ENCODE measurements at places on chromosomes 1 and 21. TPM values are rescaled to one million over a fixed set of nuclear protein-coding genes. Genes with fewer than 3 reads are reported as not detected.

- no peaks in the 10 kb centered on the region for H3K27me3 ChIP-seq
- peaks cover 33% of the 10 kb centered on the region for H3K4me1 ChIP-seq
- H3K4me3 ChIP-seq: no peak overlapping the region
- DNase-seq: no peak
- peak overlapping the region; percentile 94 for H3K27ac ChIP-seq
Measured at GRCh38 chr1:36151845-36152203, 2.5 kb upstream of the TRAPPC3 start.

The ATP1A4 gene
- not detected for total RNA-seq

The NBPF6 gene
- 0.33 TPM for total RNA-seq

DNA sequence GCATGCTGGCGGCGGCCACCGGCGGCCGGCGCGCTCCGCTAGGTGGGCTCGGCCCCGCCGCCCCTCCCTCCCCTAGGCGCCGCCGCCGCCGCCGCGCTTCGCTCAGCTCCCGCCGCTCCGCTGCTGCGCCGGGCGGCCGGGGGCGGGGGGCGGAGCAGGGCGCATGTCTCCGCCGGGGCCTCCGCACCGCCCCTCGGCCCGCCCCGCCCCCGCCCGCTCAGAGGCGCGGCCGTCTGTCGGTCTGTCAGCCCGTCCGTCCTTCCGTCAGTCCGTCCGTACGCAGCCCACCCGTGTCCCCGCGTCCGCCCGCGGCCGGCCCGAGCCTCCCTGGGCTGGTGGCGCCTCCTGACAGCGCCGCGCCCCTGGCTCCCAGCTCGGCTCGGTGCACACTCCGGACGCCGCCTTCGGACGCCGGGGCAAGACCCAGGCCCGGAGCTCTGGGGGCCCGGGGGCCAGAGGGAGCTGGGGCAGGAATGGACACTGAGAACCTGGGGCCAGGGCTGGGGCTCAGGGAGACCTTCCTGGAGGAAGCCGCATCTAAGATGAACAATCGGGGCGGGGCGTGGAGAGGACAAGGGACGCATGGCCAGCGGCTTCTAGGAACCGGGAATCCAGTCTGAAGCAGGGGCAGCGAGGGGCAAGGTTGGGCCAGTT lies at the start of gene GPR153:
Gene GPR153, minus strand, starts transcription at position 138 of the 654 bp plus-strand sequence. CDS start 6,193 bp downstream, outside the sequence.
- H3K27ac ChIP-seq: peak within 1 kb of the TSS; percentile 21
- no peaks in the 10 kb centered on the region for H3K4me1 ChIP-seq
- no peak for DNase-seq
- no peaks in the 10 kb centered on the region for H3K27me3 ChIP-seq
- peak within 1 kb of the TSS; percentile 64 for H3K4me3 ChIP-seq
- no peaks in the 10 kb centered on the region for H3K36me3 ChIP-seq

DNA sequence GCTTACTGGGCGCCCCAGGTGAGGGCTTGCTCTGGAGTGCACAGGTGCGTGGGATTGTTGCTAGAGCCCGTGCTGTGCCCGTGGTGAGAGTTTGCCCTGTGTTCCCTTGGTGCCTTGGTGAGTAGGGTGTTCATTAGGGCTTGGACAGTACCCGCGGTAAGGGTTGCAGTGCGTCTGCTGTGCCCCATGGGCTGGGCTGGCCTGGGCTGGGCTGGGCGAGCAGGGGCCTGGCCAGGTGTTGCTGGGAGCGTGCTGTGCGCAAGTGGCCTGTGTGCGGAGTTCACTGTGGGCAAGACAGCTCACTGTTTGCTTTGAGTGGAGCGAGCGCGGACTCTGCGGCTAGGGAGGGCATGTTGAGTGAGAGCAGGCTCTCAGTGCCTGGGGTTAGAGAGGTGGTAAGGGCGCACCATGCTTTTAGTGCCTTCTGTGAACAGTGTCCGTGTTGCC lies 725 bp downstream of the CR1L start:
- no peaks in the 10 kb centered on the region for H3K4me1 ChIP-seq
- H3K36me3 ChIP-seq: no peaks in the 10 kb centered on the region
- no peak for DNase-seq
- H3K27ac ChIP-seq: no peak overlapping the region
- H3K27me3 ChIP-seq: no peaks in the 10 kb centered on the region

DNA sequence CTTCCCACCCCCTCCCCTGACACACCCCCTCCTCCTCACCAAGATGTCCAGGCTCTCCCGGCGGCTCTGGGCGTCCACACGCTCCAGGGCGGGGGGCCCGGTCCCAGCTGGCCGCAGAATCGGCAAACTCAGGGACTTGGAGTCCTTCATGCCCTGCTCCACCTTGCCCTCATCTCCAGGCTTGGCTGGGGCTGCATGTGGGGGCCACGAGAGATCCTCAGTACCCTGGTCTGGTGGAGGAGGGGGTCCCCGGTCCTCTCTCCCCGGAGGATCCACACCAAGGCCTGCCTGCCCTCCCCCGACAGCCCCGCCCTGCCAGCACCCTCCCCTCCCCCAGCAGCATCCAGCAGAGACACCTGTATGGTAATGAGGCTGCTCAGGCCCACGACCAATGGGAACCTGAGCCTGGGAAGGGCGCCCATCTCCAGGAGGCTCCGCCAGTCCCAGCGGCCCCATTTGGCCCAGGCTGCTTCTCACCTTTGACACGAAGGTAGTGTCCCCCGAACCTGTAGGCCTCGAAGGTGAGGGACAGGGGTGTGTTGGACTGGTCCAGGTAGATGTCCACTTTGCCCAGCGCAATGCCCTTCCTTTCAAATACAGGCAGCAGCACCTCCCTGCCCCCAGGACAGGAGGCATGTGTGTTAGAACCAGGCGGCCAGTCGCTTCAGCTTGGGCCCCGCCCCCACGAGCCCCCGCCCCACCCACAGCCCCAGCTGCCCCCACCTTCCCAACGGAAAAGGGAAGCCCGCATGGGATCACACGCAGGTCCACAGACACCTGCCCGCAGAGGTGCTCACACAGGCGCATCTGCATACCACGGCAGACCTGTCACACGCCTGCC lies 8.2 kb upstream of the TNFRSF25 start:
- DNase-seq: no peak
- no peak overlapping the region for H3K27ac ChIP-seq
- no peaks in the 10 kb centered on the region for H3K4me1 ChIP-seq

The CCDC30 gene
- 14.0 TPM for total RNA-seq

DNA sequence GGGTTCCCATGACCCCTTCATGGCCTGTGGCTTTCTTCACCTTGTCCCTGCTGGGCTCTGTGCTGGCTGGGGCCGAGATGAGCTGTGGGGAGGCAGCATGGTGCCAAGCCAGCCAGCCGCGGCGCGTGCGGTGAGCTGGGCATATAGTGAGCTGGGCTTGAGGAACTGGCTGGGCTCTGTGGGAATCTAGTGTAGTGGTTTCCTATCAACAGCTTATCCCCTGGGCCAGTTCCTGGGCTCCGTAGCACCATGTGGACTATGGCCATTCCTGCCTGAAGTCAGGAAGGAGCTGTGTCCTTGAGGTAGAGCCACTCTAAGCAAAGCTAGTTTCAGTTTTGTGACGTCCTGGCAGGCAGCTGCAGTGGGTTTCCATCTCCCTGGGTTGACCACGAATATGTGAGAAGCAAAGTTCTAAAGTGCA lies 1.8 kb downstream of the NCMAP start:
- no peak overlapping the region for H3K27ac ChIP-seq
- H3K4me1 ChIP-seq: no peaks in the 10 kb centered on the region
- no peak for DNase-seq
- H3K27me3 ChIP-seq: no peaks in the 10 kb centered on the region
- no peaks in the 10 kb centered on the region for H3K36me3 ChIP-seq
- H3K4me3 ChIP-seq: no peak overlapping the region

DNA sequence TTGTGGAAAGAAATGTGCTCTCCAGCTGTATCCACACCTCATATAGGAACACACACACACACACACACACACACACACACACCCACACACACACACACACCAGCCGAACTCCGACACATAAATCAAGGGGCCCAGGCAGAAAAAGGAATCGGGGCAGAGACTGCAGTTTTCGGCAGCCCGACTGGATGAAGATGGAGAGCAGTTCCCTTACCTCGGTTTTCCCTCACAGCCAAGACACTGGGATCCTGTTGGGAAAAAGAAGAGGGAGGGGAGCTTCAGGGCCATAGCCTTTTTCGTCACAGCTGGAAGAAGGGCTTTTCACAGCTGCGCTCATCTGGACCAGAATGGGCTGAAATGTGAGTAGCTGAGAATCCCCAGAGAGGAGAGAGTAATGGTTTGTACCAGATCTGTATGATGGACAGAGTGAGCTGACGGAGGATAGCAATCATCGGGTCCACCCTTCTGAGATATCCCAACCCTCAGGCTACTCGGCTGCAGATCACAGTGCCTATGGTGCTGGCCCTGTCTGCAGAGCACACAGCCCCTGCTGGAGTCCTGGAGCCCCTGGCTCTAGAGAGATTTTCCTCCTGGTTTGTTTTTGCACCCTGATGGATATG lies 37.7 kb downstream of the PIK3C2B start:
- H3K27me3 ChIP-seq: no peaks in the 10 kb centered on the region
- H3K4me3 ChIP-seq: no peak overlapping the region
- DNase-seq: no peak
- no peaks in the 10 kb centered on the region for H3K4me1 ChIP-seq

GRCh38 chr1:86277936-86278335 lies 118.2 kb downstream of the ODF2L start:
- no peaks in the 10 kb centered on the region for H3K27me3 ChIP-seq
- DNase-seq: no peak
- no peaks in the 10 kb centered on the region for H3K4me1 ChIP-seq
- no peak overlapping the region for H3K27ac ChIP-seq
- no peaks in the 10 kb centered on the region for H3K36me3 ChIP-seq

DNA sequence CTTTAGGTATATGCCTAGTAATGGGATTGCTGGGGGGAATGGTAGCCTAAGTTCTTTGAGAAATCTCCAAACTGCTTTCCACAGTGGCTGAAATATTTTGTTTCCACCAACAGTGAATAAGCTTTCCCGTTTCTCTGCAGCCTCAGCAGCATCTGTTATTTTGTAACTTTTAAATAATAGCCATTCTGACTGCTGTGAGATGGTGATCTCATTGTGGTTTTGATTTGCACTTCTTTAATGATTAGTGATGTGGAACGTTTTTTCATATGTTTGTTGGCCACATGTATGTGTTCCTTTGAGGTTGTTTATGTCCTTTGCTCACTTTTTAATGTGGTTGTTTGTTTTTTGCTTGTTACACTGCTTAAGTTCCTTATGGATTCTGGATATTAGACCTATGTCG lies 237.4 kb downstream of the CENPF start:
- H3K36me3 ChIP-seq: no peaks in the 10 kb centered on the region
- H3K4me1 ChIP-seq: no peaks in the 10 kb centered on the region
- DNase-seq: no peak

The RGS16 gene
- total RNA-seq: 6.3 TPM

- no peaks in the 10 kb centered on the region for H3K4me1 ChIP-seq
- H3K36me3 ChIP-seq: no peaks in the 10 kb centered on the region
- no peak overlapping the region for H3K27ac ChIP-seq
- DNase-seq: no peak
Measured at GRCh38 chr1:183094351-183094750, 71.1 kb downstream of the LAMC1 start.

DNA sequence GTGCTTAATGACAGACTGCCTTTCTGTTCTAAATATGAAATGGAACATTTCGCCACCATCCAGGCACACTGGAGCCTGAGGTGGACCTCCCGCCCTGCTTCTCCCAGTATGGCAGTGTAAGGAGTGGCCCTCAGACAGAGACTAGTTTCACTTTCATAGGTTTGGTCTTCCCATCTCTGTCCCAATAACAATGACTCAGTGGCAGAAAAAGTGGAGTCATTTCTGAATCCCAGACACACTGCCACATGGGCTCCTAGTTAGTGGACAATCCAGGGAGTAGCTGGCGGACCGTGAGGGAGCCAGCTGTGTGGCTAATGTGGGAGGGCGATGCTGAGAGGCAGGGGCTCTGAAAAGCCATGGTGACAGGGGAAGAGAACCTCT lies 95.6 kb upstream of the TSPAN2 start:
- peak overlapping the region; percentile 50 for H3K27ac ChIP-seq
- no peaks in the 10 kb centered on the region for H3K4me1 ChIP-seq
- H3K36me3 ChIP-seq: no peaks in the 10 kb centered on the region
- no peak for DNase-seq

- DNase-seq: no peak
- H3K4me3 ChIP-seq: no peak overlapping the region
- no peaks in the 10 kb centered on the region for H3K27me3 ChIP-seq
- H3K27ac ChIP-seq: no peak overlapping the region
- no peaks in the 10 kb centered on the region for H3K36me3 ChIP-seq
Measured at GRCh38 chr1:74392840-74393239, 119.6 kb downstream of the LRRC53 start.

The PIK3CD gene
- total RNA-seq: 11.9 TPM

The KIF14 gene
- total RNA-seq: 0.29 TPM

DNA sequence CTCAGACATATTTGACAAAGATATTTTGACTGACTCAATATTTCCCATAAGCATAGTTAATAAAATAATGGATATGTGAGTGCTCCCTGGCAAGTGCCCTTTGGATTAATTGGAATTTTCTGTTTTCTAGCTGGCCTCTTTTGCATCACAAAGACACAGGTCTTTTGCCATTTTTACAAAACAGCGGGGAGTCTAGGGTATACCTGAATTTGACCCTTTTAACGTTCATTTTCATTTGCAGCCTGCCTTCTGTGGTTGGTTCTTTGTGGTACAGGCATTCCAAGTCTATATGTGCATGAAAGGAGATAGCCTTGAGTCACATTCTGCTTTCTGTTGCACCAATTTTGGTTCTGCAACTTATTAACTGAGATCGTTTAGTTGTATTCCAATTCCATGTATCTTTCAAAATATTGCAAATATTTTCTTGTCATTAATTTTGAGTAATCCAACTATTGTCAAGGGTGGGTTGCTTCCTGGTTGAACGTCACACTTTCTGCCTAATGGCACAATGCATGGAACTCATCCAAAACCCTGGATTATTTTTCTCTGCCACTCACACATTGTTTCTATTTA lies 171.7 kb downstream of the CRB1 start:
- no peak overlapping the region for H3K27ac ChIP-seq
- H3K27me3 ChIP-seq: no peaks in the 10 kb centered on the region
- H3K36me3 ChIP-seq: no peaks in the 10 kb centered on the region

GRCh38 chr1:6801966-6802365 lies 16.7 kb downstream of the CAMTA1 start:
- no peak for DNase-seq
- H3K4me1 ChIP-seq: peaks cover 6% of the 10 kb centered on the region
- H3K36me3 ChIP-seq: no peaks in the 10 kb centered on the region
- no peak overlapping the region for H3K4me3 ChIP-seq
- H3K27me3 ChIP-seq: no peaks in the 10 kb centered on the region

DNA sequence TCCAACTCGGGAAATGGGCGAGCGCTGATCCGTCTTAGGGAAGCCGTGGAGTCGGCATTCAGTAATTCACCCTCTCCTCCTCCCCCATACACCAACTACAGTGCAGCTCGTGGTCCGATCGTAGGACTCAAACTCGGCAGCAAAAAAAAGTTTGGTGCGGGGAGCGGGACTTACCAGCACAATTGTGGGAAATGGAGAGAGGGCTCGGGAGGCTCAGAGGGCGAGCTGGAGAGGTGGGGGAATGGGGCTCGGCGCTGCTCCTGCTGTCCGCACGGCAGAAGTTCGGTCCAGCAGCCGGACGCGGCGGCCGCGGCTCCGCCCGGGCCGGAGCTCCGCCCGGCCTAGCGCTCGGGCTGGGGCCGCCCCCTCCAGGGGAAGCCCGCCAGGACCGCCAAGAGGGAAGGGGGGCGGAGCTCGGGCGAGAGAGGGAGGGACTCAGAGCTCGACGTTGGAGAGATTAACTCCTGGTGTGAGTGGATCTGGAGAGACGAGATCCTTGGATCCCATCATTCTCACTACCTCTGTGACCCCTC lies 676 bp upstream of the PIAS3 start:
- H3K4me1 ChIP-seq: no peaks in the 10 kb centered on the region
- peak overlapping the region; percentile 83 for H3K4me3 ChIP-seq
- peak overlapping the region; percentile 92 for H3K27ac ChIP-seq
- no peaks in the 10 kb centered on the region for H3K27me3 ChIP-seq
- DNase-seq: peak; percentile 88

- no peak overlapping the region for H3K27ac ChIP-seq
- H3K36me3 ChIP-seq: no peaks in the 10 kb centered on the region
- no peak for DNase-seq
- H3K27me3 ChIP-seq: no peaks in the 10 kb centered on the region
Measured at GRCh38 chr1:38997901-38998190, 6.8 kb downstream of the AKIRIN1 start.

All from breast epithelium (tissue), 4 donors.